G401 (cell line): ENCODE measurements at places on chromosomes 6 and 20.
A peak's percentile ranks its signal among the peaks of the same experiment; 100 is the strongest.

- no peak for DNase-seq
These were observed 20.0 kb downstream of the NOL4L start for GRCh38 chr20:32564921-32565734.

DNA sequence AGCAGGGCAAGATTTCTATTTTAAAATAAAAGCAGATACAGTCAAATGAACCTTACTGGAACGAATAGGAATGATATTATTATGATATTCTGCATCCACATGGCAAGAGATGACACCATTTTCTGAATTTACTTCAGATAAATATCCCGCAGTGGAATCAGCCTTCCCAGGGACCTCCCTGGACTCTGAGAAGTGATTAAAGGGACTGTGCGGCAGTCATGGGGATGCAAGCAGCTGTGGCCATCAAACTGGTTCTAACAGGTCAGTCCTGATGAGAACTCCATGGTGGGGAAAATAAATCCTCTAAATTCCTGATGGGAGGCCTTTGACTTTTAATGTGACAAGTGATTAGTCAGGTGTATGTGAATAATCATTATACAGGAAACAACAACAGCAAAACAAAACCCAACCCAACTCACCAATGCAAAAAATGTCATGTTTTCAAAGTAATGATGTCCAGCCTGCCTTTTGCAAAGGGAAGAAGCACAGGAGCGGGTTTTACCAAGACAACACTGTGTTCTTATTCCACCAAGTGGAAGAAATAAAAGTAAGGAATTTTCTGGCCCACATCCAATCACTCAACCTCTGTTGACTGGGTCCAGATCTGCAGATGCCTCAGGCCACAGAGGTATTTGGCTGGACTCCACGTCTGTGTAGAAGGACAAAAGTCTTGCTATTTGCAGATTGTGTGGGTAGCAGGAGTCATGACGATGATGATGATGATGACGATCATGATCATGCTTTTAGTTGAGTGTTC is 61.9 kb upstream of the CITED2 start:
- DNase-seq: no peak

GRCh38 chr6:1868561-1869261 is 259.0 kb downstream of the FOXC1 start:
- no peak for DNase-seq

GRCh38 chr6:26754212-26754611 is 94.7 kb upstream of the ZNF322 start:
- DNase-seq: no peak

- DNase-seq: no peak
These were observed 69.7 kb downstream of the CBLN4 start for GRCh38 chr20:55935448-55936208.

- no peak for DNase-seq
These were observed 679.5 kb downstream of the KHDRBS2 start for GRCh38 chr6:61606500-61606899.

DNA sequence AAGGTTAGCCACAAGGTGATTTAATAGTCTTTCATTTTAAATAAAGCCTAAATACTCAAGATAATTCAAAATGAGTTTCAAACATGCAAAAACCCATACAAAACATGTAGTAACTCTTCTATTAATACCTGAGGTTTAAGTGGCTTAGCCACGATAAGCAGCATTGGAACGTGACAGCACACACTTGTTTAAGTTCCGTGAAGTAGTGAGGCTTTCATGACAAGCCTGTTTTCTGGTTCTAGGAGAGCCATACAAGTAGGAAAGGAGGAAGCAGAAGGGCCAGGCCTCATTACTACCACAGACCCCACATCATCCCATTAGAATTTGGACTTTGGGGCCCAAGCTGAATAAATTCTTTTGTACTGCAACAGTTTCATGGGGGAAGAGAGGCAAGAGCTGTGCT is 54.3 kb upstream of the PRND start:
- no peak for DNase-seq

DNA sequence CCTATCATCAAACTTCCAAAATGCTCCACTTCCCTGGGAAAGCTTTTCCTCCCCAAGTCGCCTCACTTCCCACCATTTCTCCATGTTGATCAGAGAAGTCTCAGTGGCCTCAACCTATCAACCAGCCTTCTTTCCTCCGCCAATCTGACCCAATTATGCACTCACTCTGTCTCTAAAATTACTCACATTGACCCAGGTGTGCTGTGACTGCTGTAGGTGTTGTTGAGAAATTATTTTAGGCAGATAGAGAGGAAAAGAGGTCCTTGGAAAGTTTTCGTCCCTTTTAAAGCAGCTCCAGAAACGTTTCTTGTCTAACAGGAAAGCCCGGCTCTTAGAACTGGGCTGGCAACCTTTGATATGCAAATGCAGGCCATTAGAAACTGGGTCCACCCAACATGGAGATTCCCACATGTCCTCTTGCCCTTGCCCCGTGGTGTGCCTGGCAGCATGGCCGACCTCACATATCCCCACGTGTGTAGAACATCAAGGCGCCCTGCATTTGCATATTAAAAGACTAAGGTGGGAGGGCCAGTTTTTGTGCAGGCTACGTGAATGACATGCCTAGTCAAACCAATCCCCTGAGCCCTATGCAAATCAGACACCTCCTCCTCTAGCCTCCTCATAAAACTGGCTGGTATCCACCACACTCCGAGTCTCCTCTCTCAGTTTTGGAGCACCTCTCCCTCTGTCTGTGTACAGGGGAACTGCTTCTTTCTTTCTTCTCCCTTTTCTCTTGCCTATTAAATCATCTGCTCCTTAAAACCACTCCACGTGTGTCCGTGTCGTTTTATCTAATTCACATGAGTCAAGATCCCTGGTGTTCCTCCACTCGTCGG is 12.9 kb downstream of the IPCEF1 start:
- DNase-seq: peak; percentile 10

DNA sequence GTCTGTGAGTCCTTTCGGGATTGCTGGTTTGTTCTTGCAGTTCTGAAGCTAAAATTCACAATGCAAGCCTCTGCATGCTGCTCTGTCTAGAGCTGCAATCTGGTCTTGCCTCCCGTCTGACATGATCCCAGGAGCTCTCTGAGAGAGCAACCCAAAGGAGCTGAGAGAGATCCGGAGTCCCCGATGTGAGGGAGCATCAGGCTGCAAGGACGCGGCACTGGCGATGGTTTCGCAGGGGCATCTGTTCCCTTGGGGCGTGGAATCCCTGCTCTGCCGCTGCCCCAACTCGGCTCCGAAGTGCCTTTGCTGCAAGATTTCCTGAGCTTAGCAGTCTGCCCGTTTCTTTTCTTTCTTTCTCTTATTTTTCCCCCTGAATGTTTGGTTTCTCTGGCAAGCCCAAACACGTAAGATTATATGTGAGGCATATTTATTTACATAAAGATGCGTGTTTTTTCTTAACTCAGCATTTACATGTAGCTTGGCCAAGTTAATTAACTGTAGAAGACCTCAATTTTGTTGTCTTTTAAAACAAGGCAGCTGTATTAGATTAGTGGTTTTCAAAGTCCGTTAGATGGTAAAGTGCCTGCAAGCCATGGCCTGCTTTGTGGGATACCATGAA is 873.0 kb downstream of the KIF16B start:
- no peak for DNase-seq

DNA sequence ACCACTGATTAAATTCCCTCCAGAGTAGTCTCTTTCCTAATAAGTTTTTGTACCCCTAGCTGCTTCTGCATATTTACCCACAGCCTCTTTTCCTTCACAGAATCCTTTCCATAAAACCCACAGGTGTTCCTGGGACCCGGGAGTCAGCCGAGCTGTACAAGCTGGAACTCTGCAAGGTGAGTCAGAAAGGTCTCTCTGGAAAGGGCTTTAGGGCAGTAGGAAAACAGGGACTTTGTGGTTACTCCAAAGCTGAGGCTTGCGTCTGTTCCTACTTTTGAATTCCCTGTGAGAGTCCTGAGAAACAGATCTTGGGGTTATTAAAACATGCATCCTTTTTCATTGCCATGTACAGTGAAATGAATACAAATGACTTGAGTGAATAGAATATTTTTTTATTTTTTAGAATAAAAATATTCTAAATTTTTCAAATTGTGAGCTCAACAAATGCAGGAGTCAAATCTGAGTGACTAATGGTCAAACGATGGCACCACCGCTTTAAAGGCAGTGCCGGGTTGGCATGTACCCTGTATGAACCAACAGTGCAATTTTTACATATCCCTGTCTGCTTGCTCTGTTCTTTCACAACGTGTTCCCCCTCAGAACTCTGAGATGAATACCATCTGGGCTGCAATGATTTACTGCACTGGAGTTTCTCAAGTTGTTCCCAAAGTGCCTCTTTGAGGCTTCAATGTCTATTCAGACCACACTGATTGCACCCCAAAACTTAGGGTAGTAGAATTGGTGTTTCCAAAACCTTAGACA is 78.4 kb downstream of the GFRAL start:
- no peak for DNase-seq

DNA sequence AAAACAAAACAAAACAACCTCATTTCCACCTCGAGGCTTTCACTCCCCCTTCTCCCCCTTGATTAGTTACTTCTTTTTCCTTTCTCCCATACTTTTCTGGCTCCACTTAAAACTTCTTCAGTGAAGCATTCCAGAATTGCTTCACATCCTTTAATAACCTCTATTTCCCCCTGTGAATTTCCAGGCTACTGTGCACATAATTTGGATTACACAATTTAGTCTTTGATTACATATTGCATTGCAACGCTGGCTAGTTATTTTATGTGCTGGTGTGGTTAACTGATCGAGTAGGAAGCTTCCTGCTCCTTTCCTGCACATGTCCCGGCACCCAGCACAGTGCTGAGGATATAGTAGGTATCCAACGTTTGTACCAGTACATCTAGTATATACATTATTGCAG is 28.1 kb upstream of the EEF1E1 start:
- DNase-seq: no peak

- DNase-seq: peak; percentile 35
These were observed 41.9 kb upstream of the PLN start for GRCh38 chr6:118506071-118506638.

DNA sequence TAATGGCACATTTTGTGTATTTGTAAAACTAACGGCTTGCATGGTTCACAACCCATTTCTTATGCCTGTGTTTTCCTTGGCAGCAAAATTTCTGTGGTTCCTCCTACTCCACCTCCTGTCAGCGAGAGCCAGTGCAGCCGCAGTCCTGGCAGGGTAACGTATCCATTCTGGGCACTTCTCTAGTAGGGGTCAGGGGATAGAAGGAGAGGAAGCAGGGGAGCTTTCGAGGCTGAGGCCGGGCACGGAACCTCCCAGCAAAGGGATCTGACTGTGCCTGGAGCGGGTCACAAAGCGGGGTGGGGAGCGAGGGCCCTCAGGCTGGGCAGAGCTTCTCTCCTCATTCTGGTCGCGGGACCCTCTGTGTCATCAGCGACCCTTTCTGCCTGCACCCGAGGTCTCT is 58.4 kb downstream of the SYTL3 start:
- DNase-seq: no peak

DNA sequence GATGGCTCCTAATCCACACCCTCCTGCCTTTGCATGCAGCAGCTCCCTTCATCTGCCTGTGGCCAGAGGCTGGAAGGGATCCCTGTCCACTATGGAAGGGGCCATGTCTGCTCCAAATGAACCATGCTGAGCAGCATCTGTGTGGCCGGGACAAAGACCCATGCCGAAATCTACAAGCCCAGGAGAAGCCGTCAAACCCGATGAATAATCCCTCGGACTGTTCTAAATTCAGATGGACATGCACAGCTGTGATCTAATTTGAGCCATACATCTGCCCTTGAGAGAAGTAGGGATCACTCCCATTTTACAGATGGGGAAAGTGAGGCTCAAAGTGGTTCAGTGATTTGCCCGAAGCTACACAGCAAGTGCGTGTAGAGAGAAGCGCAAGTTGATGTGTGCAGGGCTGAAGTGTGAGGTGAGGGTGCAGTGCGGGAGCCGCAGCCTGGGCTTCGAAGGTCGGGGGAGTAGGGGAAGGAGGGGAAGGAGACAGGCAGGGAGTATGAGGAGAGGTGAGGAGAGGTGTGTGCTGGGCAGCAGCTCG is 22.6 kb upstream of the CDH22 start:
- no peak for DNase-seq

- peak; percentile 28 for DNase-seq
These were observed 2.4 kb downstream of the HEBP2 start for GRCh38 chr6:138406443-138406842.

- no peak for DNase-seq
These were observed 120.9 kb downstream of the COL12A1 start for GRCh38 chr6:75084872-75085381.

DNA sequence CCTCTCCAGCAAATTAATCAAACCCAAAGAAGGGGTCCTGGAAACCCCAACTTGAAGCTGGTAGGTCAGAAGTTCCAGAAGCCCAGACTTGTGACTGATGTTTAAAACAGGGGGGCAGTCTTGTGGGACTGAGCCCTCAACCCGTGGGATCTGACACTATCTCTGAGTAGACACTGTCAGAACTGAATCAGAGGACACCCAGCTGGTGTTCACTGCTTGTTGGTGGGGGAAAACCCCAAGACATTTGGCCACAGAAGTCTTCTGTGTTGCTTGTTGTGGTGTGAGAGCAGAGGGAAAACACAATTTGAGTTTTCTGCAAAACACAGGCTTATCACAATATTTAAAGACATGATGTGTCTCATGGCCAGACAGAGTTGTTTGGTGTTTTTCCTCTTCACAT is 29.9 kb downstream of the KIF13A start:
- DNase-seq: no peak

GRCh38 chr6:138428944-138429598 is 25.0 kb downstream of the HEBP2 start:
- peak; percentile 88 for DNase-seq

- no peak for DNase-seq
These were observed 812.8 kb upstream of the SLC35B3 start for GRCh38 chr6:9248133-9248532.

GRCh38 chr6:19880066-19880465 is 42.9 kb downstream of the ID4 start:
- DNase-seq: no peak

- DNase-seq: no peak
These were observed 27.9 kb upstream of the RTF2 start for GRCh38 chr20:56440346-56441007.

DNA sequence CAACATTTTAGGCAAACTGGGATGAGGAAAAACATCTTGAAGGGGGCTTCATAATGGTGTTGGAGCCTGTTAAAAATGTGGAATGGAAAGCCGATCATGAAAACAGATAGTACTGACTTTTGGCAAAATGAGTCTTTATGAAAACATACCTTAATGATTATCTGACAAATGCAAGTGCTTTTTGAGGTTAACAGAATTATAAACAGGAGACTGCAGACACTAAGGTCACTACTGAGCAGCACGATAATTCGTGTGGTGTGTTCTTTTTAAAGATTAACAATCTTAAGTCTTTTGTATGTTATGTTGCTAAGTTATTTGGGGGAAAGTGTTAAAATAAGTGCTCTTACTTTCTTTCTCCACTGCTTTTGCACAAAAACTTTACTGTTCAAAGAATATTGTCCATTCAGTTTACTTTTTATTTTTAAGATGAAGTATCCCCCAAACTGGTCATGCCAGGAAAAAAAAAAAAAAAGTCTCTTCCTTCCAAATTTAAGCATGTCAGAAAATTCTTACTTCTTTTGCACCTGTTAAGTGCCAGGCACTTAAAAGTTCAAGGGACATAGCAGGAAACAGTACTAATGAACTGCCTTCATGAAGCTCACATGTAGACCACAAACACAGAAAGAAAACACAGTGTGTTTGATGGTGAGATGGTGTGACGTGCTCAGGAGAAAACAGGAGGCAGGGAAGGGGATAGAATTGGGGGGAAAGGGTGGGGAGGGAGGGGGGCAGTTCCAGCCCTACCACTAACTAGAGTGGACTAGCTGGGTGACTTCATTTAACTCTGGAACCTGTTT is 73.2 kb downstream of the CDYL start:
- DNase-seq: no peak
